NCI-H774 (cell line): ENCODE measurements at places on chromosomes 5 and 9.
A peak's percentile ranks its signal among the peaks of the same experiment; 100 is the strongest.

DNA sequence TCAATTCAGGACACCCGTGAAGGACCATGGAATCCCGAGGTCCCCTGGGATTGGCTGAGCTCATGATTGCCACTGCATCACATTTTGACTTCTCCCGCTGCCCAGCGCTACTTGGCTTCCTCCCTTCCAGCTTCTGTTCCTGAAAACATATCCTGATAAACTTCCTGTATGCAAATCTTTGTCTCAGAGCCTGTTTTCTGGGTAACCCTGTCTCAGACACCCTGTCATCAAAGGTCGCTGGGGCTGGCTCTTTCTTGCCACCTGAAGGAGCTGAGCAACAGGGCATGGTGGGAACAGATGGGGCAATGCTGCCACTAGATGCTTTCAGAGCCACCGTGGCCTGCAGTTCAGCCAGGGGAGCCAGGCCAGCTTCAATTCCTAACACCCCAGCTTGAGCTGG is 154.3 kb upstream of the TBC1D2 start:
- DNase-seq, result no peak

- DNase-seq, result no peak
Observed at GRCh38 chr9:100346836-100347235, 5.9 kb downstream of the TEX10 start.

- DNase-seq, result no peak
Observed at GRCh38 chr5:42756606-42757601, at the start of gene CCDC152. Gene CCDC152 (plus strand): TSS chr5:42756818. CDS start chr5:42759122, 2,304 bp downstream.

DNA sequence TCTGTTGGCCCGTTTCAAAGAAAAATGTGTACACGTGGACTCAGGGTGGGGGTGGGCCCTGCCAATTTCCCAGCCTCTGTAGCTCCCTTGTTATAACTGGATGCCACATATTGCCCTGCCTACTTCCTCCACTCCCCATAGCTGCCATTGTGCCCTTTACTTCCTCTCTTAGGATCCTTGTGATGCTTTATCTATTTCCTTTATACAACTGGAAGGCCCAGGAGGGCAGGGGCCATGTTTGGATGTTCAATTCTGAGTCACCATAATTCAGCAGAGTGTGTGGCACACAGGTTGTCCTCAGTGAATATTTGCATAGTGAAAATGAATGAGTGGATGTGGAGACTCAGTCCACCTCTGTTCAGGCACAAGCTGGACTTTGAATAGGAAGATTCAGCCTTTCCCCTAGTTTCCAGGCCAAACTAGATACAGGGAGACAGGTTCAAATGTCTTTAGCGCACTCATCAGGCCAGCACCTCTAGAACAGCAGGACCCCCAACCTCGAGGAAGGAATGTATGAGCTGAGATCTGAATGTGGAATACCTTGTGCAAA is 10.6 kb upstream of the FEM1C start:
- DNase-seq, result no peak

- no peak for DNase-seq
Observed at GRCh38 chr9:83521411-83521810, 16.8 kb downstream of the FRMD3 start.

- DNase-seq, result no peak
Observed at GRCh38 chr5:6466975-6467567, 18.4 kb downstream of the UBE2QL1 start.

DNA sequence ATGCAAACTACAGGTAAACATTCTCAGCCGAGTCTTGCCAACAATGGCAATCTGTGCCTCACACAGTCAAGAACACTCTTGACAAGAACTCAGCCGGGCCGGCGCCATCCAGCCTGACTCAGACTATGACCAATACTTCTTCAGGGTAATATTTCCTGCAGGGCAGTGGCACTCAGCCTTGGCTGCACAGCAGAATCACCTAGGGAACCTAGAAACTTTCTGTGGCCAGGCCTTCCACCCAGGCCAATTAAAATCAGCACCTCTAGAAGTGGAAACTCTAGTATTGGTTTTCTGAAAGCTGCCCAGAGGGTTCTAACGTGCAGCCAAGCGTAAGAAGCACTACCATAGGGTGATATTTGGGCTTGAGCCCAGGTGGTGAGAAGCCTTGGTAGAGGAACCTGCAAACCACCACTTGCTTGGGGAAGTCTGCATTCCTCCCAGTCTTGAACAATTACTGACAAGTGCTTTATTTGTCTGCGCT is 120.6 kb downstream of the TTLL11 start:
- no peak for DNase-seq

- DNase-seq, result no peak
Observed at GRCh38 chr9:98484162-98484561, 224.6 kb downstream of the GABBR2 start.

GRCh38 chr5:104628911-104629310 is 1066.3 kb upstream of the NUDT12 start:
- DNase-seq, result no peak

- DNase-seq, result no peak
Observed at GRCh38 chr5:68169903-68170302, 45.7 kb upstream of the PIK3R1 start.

DNA sequence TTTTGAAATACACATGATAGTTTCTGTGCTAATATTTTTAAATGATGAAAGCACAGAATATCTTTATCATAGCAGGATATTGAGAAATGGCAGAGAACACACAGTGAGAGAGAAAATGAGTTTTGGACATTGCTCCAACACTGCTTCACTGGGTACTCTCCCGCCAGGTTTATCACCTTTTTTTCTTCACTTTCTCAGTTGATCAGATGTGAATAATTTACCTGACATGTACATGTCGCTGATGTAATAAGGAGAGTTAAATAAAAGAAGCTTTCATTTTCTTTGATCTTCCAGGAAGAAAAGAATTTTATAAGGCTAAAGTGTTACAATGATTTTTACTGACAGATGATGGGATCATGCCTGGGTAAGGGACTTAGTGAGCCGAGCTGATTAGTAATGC is 134.5 kb downstream of the ALDH1A1 start:
- DNase-seq, result no peak

GRCh38 chr5:122398016-122398415 is 86.0 kb downstream of the SNCAIP start:
- DNase-seq, result no peak

GRCh38 chr9:126532489-126532888 is 81.2 kb upstream of the LMX1B start:
- no peak for DNase-seq

- DNase-seq, result no peak
Observed at GRCh38 chr5:36600917-36601527, 5.4 kb upstream of the SLC1A3 start.

- DNase-seq, result peak; percentile 31
Observed at GRCh38 chr9:119758241-119758640, 389.0 kb upstream of the BRINP1 start.
